ENCODE measurements at places on chromosomes 3 and 15.

- no peak for DNase-seq
Measured at GRCh38 chr3:14832975-14833722, 14.4 kb downstream of the FGD5 start.

- no peak for DNase-seq
Measured at GRCh38 chr15:78004919-78005634, 72.4 kb downstream of the TBC1D2B start.

DNA sequence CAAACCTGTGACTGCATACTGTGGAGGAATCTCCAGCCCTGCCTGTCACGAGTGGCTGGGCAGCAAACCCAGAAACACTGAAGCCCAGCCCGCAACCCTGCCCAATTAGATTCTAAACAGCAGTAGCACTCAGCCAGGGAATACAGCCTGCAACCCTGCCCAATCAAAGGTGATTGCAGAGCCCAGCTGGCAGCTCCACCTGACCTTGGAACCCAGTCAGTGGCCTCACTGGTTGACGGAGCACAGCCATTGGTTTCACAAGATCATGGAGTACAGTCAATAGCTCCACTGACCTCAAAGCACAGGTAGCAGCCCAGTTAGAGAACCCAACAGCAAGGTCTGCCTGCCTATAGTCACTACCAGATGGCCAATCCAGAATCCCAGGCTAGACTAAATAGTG, 35.2 kb upstream of the MYLK start:
- DNase-seq: no peak

GRCh38 chr15:63492541-63493077, 11.8 kb upstream of the USP3 start:
- DNase-seq: no peak

- no peak for DNase-seq
Measured at GRCh38 chr3:193509103-193509965, 45.4 kb downstream of the ATP13A4 start.

- DNase-seq: no peak
Measured at GRCh38 chr3:192881159-192881786, 36.4 kb downstream of the MB21D2 start.

GRCh38 chr3:30269751-30270445, 336.5 kb upstream of the TGFBR2 start:
- DNase-seq: no peak

GRCh38 chr15:50624616-50625168, 61.9 kb downstream of the TRPM7 start:
- no peak for DNase-seq

DNA sequence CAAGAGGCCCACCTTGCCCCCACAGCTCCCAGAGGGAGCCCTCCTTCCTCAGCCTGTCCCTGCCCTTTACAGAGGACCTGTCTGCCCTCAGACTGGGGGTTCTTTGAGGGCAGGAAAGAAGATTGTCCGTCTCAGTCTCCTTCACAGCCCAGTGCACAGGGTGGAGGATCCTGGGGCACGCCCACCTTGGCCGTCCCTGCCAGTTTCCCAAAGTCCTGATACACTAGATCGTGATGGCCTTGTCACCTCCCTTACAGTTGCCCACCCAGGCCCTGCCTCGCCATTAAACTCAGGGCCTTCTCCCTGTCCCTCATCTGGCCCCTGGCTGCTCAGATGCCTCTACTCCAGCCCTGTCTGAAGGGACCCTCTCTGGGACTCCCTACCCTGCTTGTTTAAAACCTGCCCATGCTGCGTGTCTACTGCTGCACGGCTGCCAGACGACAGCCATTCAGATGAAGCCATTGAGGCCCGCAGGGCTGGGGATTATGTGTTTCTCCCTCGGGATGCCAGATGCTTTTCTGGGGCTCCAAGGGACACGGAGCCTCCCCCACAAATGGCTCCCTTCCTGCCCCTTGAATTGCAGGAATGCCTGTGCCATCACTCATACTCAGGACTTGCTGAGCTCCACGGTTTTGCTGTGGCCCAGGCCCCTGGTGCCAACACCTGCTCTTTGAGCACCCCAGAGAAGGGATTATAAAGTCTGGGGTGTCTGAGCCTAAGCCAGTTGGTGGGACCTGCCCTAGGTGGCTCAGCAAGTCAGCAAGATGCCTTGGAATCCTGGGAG, 27.8 kb downstream of the ACSBG1 start:
- no peak for DNase-seq

GRCh38 chr3:15623535-15624440, 22.2 kb downstream of the BTD start:
- DNase-seq: no peak

- DNase-seq: no peak
Measured at GRCh38 chr3:101038393-101038792, 45.2 kb upstream of the ABI3BP start.

GRCh38 chr15:71473751-71474150, 336.6 kb upstream of the NR2E3 start:
- no peak for DNase-seq

- DNase-seq: no peak
Measured at GRCh38 chr3:126552688-126553283, 5.9 kb downstream of the C3orf22 start.

GRCh38 chr3:10189557-10190354, 25.0 kb downstream of the IRAK2 start:
- DNase-seq: peak; percentile 61

Measured in stimulated activated effector memory CD8-positive, alpha-beta T cell treated with anti-CD3 and anti-CD28 coated beads, Interleukin-12 subunit alpha, Interleukin-12 subunit beta, amount 100 ng/mL, for 72 hours (primary cell).